ENCODE measurements at places on chromosomes 4 and X. TPM values are rescaled to one million over a fixed set of nuclear protein-coding genes. Genes with fewer than 3 reads are reported as not detected.

Gene NR0B1
- not detected for total RNA-seq

Gene RBM41
- total RNA-seq = 25.2 TPM

DNA sequence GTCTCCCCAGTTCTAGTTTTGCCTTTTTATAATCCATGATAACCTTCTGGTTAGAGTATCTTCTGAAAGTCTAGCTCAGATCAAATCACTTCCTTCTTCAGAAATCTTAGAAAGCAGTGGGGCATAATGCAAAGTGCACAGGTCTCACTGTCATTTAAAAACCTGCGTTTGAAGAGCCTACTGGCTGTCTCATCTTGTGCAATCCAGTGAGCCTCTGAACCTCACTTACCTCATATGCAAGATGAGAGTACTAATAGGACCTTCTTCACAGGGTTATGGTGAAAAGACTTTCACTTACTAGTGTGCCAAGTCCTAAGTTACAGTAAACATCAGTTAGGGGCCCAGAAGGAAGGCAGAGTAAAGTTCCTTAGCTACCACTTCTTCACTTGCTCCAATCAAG lies 131.4 kb downstream of the ENOX2 start:
- DNase-seq = no peak

GRCh38 chr4:24794916-24795665 lies at the start of gene SOD3:
Gene SOD3 (plus strand): TSS chr4:24795573. CDS start chr4:24799522, 3,949 bp downstream.
- peak; percentile 94 for DNase-seq

GRCh38 chr4:61296144-61296543 lies 96.0 kb downstream of the ADGRL3 start:
- no peak for DNase-seq

DNA sequence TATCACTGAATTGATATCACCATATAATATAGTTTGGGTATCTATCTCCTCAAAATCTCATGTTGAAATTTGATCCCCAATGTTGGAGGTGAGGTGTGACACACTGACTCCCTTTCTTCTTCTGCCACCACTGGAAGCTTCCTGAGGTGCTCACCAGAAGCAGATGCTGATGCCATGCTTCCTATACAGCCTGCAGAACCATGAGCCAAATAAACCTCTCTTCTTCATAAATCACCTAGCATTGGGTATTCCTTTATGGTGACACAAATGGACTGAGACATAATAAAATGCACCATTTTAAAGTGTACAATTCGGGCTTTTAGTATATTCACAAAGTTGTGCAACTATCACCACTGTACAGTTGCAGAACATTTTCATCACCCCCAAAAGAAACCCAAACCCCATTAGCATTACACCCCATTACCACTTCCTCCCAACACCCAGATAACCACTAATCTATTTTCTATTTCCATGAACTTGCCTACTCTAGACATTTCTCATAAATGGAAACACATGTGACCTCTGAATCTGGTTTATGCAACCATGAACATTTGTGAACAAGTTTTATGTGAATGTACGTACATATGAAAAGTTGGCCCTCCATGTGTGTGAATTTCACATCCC lies 148.9 kb downstream of the OPHN1 start:
- no peak for DNase-seq

DNA sequence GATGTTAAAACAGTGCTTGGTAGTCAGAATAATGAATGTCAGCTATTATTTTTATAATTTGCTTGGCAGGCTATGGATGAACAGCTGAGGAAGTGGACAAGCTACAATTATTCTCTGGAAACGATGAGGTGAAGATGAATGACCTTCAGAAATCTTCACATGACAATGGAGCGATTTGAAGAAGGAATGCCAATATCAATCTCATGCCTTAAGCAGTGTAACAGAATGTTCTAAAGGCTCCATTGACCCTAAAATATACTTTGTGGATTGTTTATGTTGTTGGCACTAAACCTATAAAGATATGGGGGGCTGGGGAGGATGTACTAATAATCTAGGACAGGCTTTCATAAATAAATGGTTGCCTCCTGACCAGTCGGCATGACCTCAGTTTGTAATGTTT lies 36.2 kb downstream of the COL25A1 start:
- DNase-seq = no peak

GRCh38 chrX:44871114-44871645 lies 1.8 kb upstream of the KDM6A start:
- no peak for DNase-seq

DNA sequence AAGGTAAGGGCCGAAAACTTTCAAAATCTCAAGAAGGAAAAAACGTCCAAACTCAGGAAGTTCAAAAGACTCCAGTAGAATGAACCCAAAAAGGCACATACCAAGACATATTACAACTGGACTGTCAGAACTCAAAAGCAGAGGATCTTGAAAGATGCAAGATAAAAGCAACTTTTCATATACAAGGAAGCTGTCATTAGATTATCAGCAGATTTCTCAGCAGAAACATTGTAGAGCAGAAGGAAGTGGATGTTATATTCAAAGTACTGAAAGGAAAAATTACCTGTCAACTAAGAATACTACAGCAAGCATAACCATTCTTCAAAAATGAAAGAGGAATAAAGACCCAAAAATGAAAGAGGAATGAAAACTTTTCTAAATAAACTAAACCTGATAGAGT lies 224.9 kb downstream of the FAT4 start:
- no peak for DNase-seq

- no peak for DNase-seq
Measured at GRCh38 chr4:138406876-138407275, 164.7 kb upstream of the SLC7A11 start.

Data from aorta (tissue), 5 donors.